ENCODE measurements at places on chromosomes 4 and X.

- DNase-seq: no peak
Measured at GRCh38 chr4:26719954-26720552, 136.2 kb downstream of the TBC1D19 start.

DNA sequence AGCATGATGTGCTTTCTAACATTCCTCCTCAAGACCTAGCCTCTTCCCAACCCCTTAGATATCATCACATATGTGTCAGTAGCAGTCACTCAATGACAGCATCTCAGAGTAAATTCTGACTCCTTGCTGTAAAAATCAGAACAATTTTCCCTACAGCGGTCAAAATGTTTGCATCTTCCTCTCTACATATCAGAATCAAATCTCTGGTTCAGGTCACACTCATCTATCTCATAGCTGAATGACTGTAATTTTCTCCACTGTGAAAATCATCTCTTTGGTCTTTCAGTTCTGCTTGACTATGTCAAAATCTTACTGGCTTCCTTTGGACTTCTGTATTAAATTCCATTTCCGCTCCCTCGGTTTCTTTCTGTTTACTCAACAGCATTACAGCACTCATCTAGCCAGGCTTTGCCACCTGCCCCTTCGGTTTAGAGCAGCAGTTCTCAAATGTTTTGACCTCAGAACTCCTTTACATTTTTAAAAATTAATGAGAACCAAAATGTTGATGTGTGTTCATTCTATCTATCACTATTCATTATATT lies 57.3 kb downstream of the AGA start:
- no peak for DNase-seq

- DNase-seq: no peak
Measured at GRCh38 chr4:16952896-16953630, 54.6 kb upstream of the LDB2 start.

- DNase-seq: no peak
Measured at GRCh38 chr4:7158081-7158750, 34.1 kb upstream of the SORCS2 start.

- no peak for DNase-seq
Measured at GRCh38 chr4:113116414-113117357, 67.2 kb downstream of the ANK2 start.

DNA sequence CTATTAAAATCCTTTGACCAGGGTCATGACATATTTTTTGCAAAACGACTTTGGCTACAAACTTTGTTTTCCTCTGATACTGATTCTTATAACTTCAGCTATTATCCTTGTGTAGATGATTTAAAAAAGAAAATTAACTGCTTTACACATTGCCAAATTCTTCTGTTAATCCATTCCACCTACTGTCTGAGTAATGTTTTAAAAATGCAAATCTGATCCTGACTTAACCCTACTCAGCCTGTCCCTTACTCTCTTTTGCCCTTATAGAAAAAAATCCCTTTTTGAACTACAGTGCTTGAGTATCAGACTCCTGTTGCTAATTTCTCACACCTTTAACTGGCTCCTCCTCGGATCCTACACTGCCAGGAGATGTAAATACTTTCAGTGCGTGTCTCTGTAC lies 723.1 kb downstream of the ADGRL3 start:
- DNase-seq: no peak

DNA sequence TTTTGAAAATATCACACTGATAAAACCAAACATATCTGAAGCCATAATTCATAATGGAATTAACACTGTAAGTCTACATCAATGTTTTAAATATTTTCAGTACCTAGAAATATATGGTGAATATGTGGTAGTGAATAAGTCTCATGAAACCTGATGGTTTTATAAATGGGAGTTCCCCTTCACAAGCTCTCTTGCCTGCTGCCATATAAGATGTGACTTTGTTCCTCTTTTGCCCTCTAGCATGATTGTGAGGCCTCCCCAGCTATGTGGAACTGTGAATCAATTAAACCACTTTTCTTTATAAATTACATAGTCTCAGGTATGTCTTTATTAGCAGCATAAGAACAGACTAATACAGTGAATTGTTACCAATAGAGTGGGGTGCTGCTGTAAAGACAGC lies 536.8 kb upstream of the GALNT7 start:
- no peak for DNase-seq

DNA sequence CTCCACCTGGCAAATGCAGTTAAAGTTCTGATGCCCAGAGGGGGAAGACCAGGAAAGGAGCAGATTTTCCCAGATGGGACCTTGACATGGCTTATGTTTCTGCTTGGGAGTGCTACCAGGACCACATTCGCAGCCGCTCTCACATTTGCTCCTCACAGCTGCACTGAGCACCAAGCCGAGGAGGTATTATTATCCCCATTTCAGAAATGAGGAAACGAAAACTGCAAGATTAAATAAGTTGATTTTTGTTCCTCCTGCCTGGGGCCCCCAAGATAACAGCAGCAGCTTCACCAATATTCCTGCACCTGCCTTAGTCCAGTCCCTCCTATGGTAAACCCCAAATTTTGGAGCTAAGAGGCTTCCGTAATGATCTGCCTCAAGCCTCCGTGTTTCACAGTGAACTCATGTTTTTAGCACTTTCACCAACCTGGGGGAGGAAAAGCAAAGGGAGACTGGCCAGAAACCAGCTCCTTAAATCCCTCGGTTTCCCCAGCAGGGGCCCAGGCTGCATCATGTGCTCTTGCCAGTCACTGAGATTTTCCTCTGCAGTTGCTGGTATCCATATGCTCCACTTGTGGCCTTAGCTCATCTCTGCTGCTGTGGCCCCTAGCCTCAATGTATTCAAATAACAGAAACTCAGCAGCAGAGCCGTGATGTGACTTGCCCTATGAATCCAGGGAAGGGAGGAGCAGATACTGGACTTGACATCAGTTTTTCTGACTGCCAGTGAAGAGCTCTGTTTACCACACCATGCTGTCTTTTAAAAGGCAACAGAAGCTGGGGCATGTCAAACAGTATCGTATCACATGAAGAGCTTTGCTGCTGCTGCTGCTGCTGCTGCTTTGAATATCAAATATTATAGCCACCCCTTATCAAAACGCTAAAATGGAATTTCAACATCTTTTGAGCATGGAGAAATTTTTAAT lies 95.5 kb upstream of the KLHL13 start:
- no peak for DNase-seq

GRCh38 chr4:164261831-164262230 lies 492.1 kb upstream of the SMIM31 start:
- no peak for DNase-seq

DNA sequence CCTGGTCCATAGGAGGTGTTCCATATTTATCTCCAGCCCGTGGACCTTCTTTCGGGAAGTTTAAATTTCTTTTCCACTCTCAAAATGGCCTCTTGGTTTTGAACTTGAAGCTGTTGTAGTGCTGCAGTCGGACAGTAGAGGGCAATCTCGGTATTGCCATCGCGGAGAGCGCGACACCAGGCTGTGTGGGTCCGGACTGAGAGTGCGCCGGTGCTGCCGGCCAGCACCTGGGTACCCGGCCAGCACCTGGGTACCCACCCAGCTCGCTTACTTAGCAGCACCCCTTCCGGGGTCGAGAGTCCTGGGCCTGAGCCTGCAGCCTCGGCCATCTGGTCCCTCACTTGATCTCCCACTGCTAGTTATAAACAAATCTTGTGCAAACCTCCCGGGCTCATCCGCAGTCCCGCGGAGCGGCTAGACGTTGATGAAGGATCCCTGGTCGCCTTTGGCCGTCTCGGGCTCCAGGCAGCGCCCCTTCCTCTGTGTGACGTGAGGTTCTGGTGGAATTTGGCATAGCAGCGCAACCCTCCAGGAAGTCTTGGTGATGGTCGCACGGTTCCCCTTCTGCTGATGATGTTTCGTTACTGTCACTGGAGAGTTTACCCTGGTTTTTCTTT lies 18.0 kb downstream of the FAM9A start:
- DNase-seq: no peak

DNA sequence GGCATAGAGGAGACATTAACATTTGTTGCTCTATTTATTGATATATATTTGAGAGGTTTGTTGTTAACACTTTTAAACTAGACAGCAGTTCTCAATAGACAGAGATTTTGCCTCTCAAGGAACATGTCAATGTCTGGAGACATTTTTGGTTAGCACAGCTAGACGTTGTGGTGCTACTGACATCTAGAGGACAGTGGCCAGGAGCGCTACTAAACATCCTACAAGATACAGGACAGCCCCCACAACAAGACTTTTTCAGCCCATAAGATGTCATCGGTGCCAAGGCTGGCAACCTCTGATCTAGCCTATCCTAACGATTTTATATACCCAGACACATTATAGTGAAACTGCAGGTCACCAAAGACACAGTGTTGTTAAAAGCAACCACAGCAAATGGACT lies 18.4 kb upstream of the CTSO start:
- no peak for DNase-seq

GRCh38 chrX:136271300-136271699 lies 20.1 kb upstream of the MAP7D3 start:
- DNase-seq: no peak

- no peak for DNase-seq
Measured at GRCh38 chr4:96108146-96108545, 268.3 kb downstream of the PDHA2 start.

DNA sequence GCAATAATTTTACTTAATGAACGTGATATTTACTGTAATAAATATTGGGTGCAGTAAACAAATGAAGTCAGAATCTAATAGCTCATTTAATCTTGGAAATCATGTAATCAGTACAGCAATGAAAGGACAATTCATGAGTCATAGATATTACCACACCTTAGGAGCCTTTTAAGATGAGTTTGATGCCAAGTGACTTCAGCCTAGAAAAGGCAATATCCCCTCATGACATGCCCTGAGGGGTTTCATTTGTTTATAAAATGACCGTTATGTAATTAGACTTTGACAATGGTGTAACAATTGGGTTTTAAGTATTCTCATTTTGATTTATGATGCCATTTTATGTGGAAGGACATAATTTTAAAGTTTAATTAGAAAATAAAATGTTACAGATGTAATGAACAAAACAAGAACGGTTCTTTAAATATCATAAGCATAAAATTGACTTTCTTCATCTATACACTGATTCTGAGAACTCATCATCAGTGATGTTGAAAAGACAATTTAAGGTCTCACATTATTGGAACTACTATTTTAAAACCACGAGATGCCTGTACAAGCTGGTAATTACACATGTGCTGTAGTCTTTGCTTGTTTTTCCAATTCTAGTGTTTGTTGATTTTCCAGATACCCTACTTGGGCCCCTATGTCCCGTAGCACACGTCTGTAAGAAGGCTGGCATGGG lies 5.0 kb downstream of the FGF2 start:
- DNase-seq: no peak

- DNase-seq: no peak
Measured at GRCh38 chr4:47490550-47490949, 5.5 kb downstream of the ATP10D start.

GRCh38 chr4:38237139-38237538 lies 276.9 kb downstream of the PTTG2 start:
- DNase-seq: no peak

DNA sequence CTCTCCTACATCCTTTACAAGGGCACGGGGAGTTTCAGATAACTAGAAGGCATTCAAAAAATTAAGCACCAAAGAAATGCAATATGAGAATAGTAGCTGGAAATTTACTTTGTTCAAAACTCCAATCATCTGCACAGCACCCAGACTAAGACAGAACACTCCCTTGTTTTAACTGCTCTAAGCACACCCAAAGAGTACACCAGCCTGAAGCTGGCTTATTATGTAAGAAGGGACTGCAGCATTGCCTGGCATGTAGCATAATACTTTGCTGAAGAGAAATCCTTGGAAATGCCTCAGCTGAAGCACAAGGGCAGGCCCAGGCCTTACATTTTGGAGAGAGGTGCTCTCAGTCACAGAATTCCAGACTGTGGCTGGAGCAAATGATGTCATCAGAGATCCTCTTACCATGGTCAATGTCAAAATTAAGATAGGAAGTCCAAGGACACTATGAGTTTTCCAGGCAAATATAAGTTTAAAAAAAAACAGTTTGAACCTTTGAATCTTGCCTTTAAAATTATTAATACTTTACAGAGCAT lies 14.8 kb downstream of the ARHGEF6 start:
- DNase-seq: no peak

- no peak for DNase-seq
Measured at GRCh38 chrX:22057667-22058066, 25.5 kb downstream of the PHEX start.

Measured in stimulated activated CD8-positive, alpha-beta memory T cell treated with anti-CD3 and anti-CD28 coated beads, Interleukin-7, amount 100 ng/mL, for 4 hours (primary cell).